ENCODE measurements at places on chromosomes 3 and 15.

DNA sequence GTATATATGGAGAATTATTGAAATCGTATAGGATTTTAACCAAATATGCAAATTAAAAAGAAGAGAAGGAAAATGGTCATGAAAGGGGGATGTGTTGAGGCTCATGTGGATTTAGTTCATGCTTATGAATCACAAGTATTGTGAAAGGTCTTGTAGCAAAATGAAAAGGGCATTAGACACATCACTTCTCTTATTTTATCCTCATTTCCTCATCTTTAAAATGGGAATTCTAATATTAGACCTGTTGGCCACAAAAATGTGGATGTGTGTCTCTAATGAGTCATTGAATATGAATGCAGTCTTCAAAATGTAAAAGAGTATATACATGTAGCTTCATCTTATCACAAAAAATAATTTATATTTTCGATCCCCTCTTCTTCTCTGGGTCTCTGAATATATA lies 14.9 kb upstream of the ALCAM start:
- no peak for DNase-seq

DNA sequence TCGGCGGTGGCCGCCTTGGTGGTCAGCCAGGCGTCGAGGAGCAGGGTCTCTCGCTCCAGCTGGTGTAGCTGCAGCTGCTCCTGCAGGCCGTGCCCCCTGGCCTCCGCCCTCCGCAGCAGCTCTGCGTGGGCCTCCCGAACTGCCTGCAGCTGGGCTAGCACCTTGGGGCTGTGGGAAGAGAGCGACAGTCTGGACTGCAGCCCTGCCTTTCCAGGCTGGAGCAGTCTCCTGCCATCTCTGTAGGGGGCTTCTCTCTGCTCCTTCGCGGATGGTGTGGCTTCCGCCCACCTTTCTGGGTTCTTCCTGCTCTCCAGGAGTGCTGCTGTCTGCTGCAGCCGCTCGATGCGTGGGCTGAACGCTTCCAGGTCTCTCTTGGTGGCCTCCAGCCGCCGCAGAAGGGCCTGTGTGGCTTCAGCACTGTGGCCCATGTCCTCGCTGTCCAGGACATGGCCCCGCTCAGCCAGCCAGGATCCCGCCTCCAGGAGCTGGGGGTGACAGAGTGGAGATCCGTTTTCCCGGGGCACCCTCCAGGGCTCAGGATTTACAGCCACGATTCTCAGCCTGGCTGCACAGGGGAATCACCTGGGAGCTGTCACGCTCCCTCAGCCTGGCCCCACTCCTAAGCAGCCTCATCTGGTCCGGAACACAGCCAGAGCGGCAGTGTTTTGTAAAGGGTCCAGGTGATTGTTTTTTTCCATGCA lies 16.8 kb downstream of the PLA2G4B start:
- no peak for DNase-seq

GRCh38 chr15:86894269-86894668 lies 814.6 kb downstream of the AGBL1 start:
- no peak for DNase-seq

GRCh38 chr3:55490276-55490913 lies 3.3 kb upstream of the WNT5A start:
- no peak for DNase-seq

DNA sequence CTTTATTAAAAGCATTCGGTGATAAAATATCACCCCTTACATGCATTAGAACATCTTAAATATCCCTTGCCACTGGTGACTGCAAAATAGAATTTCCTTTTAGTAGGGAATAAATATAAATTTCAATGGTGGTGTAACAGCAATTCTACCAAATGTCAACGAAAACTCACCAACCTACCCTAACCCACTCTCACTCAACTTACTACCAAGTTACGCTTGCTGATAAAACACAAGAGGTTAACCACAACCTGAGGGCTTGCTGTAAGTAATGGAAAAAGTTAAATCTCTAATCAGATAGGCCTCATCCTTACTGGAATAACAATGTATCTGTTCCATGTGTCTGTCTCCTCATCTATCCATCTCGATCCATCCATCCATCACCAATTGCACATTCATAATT lies 274.7 kb downstream of the FOXP1 start:
- DNase-seq: no peak

GRCh38 chr3:34533451-34533850 lies 735.0 kb downstream of the PDCD6IP start:
- no peak for DNase-seq

- DNase-seq: no peak
These were observed 72.4 kb downstream of the CHDH start for GRCh38 chr3:53773611-53774368.

GRCh38 chr3:64216274-64217147 lies 8.8 kb downstream of the PRICKLE2 start:
- no peak for DNase-seq

GRCh38 chr15:70447928-70448698 lies 315.2 kb downstream of the UACA start:
- DNase-seq: peak; percentile 30

Measured in activated T-cell treated with anti-CD3 and anti-CD28 coated beads, Interleukin-2, amount 50 U/mL, for 4 hours (primary cell).